ENCODE measurements at places on chromosomes 12 and 14.

- peak; percentile 37 for DNase-seq
Measured at GRCh38 chr14:52380294-52380693, 66.2 kb downstream of the PTGER2 start.

DNA sequence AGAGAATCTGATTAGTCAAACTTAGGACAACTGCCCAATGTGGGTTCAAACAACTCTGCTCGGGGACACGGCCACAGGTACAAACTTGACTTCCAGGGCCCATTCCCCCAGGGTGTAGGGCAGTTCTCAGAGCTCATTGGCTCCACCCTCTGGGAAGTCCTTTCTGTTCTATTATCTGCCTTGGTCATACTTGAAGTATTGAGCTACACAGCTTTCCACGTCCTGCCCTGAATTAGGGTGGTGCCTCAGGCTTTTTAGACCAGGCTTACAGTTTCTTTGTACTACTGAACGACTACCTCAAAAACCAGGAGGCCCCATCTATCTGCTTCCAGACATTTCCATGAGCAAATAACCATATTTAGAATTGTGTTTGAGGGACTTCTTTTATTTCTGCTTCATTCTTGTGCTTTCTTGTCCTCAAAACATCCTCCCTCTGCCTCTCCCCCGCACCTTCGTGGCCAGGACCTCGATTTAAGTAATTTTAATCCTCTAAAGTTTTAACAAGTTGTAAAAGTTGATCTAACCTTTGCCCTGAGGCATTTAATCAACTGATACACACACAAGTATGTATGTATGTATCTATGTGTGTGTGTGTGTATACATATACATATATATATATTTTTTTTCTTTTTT lies 281.7 kb upstream of the AMIGO2 start:
- no peak for DNase-seq

DNA sequence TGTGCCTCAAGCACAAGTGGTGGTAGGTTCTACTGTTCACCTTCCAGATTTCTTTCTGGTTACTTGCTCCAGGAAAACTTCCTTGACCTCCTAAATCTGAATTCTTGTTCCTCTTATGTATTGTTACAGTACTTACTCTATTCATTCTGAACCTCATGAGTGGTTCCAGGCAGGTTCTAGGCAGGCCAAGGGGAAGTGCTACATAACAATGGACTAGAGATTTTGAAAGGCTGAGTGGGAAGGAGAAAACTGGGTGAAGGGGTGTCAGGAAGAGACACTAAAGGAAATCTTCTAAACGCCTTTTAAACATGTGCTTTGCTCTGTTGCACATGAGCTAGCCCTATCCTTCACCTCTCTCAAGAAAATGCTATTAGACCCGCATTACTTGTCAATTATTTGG lies 1.6 kb downstream of the YARS2 start:
- no peak for DNase-seq

- DNase-seq = no peak
Measured at GRCh38 chr12:14920475-14921126, 17.7 kb downstream of the ERP27 start.

- DNase-seq = no peak
Measured at GRCh38 chr14:54787261-54787660, 115.4 kb downstream of the GCH1 start.
